Testis (tissue), 5 donors: ENCODE measurements at places on chromosomes 7 and 10.

GRCh38 chr7:42621543-42622219 is 290.2 kb downstream of the C7orf25 start:
- no peaks in the 10 kb centered on the region for H3K27me3 ChIP-seq
- no peak overlapping the region for H3K27ac ChIP-seq
- H3K4me1 ChIP-seq = no peaks in the 10 kb centered on the region

GRCh38 chr10:26622891-26623290 is 74.6 kb upstream of the PDSS1 start:
- no peaks in the 10 kb centered on the region for H3K36me3 ChIP-seq
- no peak for DNase-seq
- H3K27me3 ChIP-seq = no peaks in the 10 kb centered on the region

- H3K27me3 ChIP-seq = no peaks in the 10 kb centered on the region
- H3K27ac ChIP-seq = peak overlapping the region; percentile 46
- DNase-seq = no peak
- no peaks in the 10 kb centered on the region for H3K36me3 ChIP-seq
- no peak overlapping the region for H3K4me3 ChIP-seq
Observed at GRCh38 chr10:30902621-30903396, 128.9 kb downstream of the ZNF438 start.

- H3K27ac ChIP-seq = peak overlapping the region; percentile 84
- no peaks in the 10 kb centered on the region for H3K36me3 ChIP-seq
- H3K27me3 ChIP-seq = no peaks in the 10 kb centered on the region
- no peak overlapping the region for H3K4me3 ChIP-seq
- DNase-seq = no peak
Observed at GRCh38 chr10:102115775-102116174, 4.4 kb downstream of the LDB1 start.
